CD8-positive, alpha-beta T cell (primary cell): ENCODE measurements at places on chromosomes 16 and 17.

- DNase-seq, result no peak
Measured at GRCh38 chr17:27747462-27748359, 52.6 kb downstream of the NOS2 start.

DNA sequence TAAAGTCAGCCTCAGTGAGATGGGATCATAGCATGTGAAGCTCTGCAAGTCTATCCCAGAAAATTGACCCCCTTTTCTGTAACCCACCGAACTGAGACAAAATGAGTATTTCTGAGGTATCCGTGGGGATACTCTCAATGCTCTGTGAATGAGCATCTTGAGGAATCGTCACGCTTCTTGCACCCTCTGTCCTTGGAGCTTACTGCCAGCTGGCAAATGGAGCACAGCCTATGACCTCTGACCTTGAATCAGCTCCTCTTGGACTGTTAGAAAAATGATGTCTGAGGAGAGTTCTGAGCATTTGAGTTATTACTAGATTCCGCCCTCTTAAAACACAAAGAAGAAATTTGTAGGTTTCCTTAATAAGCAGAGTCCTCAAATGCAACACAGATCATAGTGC, 342.1 kb downstream of the ZFHX3 start:
- no peak for DNase-seq

DNA sequence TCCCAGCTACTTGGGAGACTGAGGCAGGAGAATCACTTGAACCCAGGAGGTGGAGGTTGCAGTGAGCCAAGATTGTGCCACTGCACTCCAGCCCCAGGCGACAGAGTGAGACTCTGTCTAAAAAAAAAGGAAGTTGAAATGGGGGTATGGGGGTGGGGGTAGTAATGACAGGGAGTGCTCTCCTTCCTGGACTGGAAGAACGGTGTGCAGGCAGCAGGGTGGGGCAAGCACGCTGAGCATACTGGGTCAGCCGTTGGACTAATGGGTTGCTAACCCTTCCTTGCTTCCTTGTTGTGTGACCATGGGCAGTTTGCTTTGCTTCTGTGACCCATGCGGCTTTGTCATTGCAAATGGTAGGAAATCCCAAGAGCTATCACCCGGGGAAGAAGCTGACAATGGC, 16.5 kb downstream of the KATNIP start:
- DNase-seq, result no peak

DNA sequence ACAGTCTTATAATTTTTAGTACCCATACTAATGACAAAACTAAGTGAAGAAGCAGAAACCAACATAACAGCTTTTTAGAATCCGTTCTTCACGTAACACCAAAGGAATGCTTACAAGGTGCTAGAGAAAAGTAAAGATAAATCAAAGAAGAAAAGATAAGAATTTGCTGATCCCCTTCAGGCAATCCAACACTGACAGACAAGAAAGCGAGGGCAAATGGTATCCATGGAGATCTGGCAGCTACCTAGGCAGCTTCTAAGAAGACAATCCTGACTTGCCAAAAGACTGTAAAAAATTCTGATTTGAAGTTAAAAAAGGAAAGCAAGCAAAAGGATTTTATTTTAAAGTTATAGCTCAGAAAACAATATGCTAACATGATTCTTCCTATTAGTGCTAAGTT, 14.6 kb downstream of the BBS2 start:
- DNase-seq, result no peak

- no peak for DNase-seq
Measured at GRCh38 chr16:28597692-28598261, 927 bp upstream of the SULT1A2 start.

GRCh38 chr17:43338886-43339516, 59.8 kb upstream of the ARL4D start:
- peak; percentile 65 for DNase-seq

DNA sequence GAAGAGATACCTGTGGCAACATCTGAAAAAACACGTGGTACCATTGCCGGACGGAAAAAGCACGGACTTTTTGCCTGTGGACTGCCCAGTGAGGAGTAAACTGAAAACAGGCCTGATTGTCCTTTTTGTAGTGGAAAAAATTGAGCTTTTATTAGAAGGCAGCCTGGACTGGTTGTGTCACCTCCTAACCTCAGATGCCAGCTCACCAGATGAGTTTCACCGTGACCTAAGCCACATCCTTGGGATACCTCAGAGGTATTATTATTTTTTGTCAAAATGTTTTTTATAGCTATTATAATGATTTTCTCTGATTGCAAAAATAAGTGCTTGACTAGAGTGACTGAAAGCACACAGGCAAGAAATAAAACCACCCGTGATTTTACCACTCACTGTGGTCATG, 34.9 kb downstream of the RNF213 start:
- DNase-seq, result no peak

- no peak for DNase-seq
Measured at GRCh38 chr17:62797959-62798358, 10.2 kb downstream of the MARCHF10 start.

- DNase-seq, result no peak
Measured at GRCh38 chr17:1568950-1569810, 6.6 kb upstream of the PITPNA start.

DNA sequence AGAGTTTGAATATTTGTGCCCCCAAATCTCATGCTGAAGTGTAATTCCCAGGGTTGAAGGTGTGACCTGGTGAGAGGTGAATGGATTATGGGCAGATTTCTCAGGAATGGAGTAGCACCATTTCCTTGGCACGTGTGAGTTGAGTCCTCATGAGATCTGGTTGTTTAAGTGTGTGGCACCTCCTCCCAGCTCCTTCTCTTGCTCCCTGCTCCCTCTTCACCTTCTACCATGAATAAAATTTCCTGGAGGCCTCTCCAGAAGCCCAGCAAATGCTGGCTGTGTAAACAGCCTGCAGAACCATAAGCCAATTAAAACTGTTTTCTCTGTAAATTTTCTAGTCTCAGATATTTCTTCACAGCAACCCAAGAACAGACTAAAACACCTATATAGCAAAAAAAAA, 12.6 kb upstream of the APOH start:
- DNase-seq, result no peak

- DNase-seq, result no peak
Measured at GRCh38 chr16:11685844-11686618, 17.8 kb downstream of the SNN start.

- no peak for DNase-seq
Measured at GRCh38 chr16:52383640-52384292, 163.2 kb downstream of the TOX3 start.

GRCh38 chr17:17641621-17642409, 39.4 kb upstream of the RAI1 start:
- peak; percentile 84 for DNase-seq

GRCh38 chr16:73265124-73265837, 217.4 kb upstream of the ZFHX3 start:
- no peak for DNase-seq

DNA sequence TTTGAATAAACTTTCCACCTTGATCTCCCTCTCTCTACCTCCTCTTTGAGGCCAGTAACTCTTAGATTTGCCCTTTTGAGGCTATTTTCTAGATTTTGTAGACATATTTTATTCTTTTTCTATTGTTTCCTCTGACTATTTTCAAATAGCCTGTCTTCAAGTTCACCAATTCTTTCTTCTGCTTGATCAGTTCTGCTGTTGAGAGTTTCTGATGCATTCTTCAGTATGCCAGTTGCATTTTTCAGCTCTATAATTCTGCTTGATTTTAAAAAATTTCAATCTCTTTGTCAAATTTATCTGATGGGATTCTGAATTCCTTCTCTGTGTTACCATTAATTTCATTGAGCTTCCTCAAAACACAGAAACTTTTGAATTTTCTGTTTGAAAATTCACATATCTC, 257.5 kb downstream of the HAPSTR1 start:
- DNase-seq, result no peak

DNA sequence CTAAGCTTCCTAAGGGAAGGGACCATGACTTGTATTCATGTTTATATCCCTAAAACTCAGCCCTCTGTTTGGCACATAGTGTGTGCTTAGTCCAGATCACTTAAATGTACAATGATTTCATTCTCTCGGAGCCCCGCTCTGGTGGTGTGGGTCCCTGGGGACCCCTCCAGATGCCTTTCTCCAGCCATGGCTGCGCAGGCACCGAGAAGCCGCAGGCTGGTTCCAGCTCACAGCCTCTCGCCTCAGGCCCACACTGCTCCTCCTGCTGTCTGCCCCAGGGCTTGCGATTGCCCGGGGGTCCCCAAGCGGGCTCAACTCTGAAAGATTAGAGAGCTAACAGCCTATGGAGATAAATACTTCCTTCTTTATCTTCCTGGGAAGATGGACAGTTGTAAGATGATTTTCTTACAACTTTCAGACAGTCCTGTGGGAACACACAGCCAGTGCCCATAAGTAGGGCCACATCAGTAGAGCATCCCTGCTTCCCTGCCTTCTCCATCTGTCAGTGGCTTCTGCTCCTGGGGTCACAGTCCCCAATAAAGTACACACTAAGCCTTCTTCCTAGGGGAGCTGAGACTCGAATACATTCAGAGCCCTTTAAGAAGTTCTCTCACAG, 66.2 kb downstream of the CENPV start:
- no peak for DNase-seq

GRCh38 chr16:88566158-88566557, 4.0 kb upstream of the ZC3H18 start:
- no peak for DNase-seq

GRCh38 chr17:73814075-73814474, 169.8 kb upstream of the SDK2 start:
- no peak for DNase-seq

DNA sequence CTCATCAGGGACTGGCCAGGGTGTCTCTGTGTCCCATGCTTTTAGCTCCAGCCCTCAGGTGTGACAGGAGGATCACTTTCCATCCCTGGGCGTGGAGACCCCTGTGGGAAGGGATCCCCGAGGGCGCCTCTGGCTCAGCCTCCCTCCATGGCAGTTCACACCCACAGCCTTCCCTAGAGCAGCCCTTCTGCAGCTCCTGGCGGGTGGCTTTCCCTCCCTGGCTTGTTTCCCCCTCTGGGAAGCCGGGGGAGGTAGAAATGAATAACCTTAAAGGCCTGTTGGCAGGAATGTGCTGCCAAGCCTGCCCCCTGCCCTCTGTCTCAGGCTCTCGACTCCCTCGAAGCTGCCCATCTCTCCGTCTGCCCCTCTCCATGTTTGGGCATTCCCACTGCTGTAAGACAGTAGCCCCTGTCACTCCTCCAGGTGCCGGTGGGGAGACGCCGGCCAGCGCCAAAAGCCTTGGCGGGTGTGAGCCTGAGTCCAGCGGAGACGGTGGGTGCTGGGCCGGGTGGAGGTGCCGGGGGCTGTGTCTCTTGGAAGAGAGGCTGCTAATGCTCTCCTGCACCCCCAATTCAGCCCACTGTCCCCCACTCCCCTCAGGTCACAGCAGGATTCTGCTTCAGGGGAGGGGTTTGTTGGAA, 2.1 kb upstream of the ATP2A1 start:
- DNase-seq, result no peak

GRCh38 chr17:6910987-6911603, 79.6 kb upstream of the TEKT1 start:
- DNase-seq, result no peak

GRCh38 chr17:59791603-59792457, 84.4 kb downstream of the VMP1 start:
- no peak for DNase-seq

GRCh38 chr17:12947047-12947446, 70.8 kb downstream of the ELAC2 start:
- DNase-seq, result no peak

DNA sequence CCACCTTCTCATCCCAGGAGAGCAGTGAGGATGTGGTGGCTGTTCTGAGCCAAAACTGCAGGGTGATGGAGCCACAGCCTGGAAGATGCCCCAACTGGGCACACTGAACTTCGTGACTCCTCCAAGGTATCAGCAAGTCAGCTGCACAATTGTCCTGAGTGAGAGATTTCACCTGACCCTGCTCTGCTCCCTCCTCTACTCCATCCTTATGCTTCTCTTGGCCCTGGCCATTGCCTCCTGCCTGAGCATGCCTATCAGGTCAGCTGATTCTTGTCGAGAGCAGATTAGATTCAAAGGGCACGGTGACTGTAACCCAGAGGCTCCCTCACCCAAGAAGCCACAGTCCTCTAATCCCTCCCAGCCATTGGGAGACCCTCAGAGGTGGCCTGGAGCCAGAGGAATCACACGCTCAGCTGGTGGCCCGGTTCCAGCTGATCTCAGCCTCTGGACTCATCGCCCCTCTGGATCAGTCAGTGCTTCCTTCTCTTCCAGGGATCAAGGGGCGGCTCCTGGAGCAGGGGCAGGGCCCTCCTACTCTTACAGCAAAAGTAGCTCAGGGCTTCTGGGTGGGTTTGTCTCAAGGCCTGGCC, 7.0 kb upstream of the CYB561 start:
- DNase-seq, result no peak

DNA sequence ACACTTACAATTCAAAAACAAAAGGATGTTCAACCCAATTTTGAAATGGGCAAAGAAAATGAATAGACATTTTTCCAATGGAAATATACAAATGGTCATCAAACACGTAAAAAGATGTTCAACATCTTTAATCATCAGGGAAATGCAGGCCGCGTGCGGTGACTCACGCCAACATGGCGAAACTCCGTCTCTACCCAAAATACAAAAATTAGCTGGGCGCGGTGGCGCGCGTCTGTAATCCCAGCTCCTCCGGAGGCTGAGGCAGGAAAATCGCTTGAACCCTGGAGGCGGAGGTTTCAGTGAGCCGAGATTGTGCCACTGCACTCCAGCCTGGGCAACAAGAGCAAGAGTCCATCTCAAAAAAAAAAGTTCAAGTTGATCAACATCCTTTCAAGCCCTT, 1.8 kb upstream of the CLUAP1 start:
- no peak for DNase-seq

DNA sequence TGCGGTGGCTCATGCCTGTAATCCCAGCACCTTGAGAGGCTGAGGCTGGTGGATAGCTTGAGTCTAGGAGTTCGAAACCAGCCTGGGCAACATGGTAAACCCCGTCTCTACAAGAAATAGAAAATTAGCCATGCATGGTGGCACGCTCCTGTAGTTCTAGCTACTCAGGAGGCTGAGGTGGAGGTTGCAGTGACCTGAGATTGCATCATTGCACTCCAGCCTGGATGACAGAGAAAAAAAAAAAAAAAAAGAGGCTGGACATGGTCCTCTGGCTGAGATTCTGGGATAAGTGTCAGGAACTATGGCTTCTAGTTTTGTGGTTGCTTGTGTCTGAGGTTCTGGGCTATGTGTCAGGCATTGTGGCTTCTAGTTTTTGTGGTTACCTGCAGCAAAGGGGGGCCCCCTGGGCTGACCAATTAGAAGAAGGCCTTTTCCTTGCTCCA, 7.0 kb downstream of the KSR1 start:
- no peak for DNase-seq

DNA sequence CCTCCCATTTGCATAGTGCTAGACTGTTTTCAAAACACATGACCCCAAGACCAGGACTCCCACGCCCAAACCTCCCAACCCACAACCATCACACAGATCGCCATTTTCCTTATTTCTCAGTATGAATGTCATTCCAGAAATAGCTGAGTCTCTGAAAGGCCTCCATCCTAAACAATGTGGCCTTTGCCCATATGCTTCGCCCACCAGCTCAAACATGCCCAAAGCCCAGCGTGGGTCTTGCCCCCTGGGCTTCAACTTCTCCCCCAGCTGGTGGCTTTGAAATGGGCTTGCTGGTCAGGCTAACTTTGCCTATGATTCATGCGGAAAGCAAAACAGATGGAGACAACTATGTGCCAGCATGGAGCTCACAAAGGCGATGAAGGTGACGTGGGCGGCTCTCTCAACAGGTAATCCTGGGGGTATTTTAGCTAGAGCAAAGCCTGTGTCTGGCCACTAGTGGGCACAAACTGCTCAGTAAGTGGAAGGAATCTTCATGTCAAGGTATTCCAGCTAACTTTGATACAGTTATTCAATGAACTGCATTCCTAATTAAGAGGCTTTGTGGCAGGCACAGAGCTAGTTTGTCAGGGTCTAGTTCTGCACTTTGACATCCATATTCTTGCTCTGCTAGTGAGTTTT, 17.1 kb downstream of the PMP22 start:
- DNase-seq, result no peak

- no peak for DNase-seq
Measured at GRCh38 chr16:54648575-54648974, 282.1 kb upstream of the IRX5 start.
